GF-D8 (cell line): ENCODE measurements at places on chromosomes 2 and 18.

DNA sequence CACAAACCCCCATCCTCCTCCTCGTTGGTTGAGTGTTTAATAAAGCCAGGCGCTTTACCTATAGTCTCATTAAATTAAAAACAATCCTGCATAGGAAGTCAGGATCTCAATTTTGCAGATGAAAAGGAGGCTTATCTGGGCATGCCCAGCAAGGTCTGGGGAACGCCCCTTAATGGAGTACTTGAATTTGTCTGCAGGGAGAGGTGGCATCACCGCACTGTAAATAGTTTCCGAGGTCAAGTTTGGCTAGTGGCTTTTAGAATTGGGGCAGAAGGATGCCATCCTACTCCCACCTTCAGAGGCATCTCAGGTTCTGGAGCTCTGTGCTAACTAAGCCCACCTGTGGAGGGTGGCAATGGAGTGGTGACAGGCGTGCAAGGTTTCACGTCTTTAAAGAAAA is 149.2 kb downstream of the TGIF1 start:
- no peak for DNase-seq

DNA sequence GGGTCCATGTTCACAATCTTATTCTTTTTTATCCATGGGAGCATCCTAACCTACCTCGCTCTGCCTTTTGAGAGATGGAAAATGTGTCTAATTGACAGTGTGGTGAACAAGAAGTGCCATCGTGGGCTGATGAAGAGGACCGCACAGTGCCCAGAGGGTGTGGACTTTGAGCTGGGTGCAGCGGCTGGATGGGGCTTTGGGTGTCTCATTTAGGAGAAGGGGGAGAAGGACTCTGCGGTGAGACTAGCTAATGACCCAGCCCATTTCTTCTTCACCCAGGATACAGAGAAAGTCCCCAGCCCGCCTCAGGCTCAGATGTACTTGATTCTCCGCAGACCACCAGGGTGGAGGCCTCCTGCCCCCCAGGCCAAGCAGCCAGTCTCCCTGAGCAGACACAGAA is 33.7 kb upstream of the SNTG2 start:
- DNase-seq, result no peak

DNA sequence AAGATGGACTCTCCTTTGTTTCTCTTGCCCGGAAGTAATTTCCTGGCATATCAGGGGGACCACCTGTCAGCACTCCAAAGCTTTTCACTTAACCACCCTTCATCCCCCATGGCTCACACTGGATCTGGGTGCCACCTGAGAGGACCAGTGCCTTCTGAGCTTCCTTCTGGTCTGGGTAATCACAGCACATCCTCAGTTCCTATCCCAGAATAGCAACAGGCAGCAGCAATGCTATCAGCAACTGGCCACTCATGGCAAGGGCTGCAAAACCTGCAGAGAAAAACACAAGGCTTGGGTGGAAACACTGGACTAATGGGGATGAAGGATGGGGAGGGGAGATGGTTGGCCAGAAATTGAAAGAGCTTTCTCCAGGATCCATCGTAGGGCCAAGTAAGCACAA is 59.9 kb upstream of the STPG4 start:
- no peak for DNase-seq

DNA sequence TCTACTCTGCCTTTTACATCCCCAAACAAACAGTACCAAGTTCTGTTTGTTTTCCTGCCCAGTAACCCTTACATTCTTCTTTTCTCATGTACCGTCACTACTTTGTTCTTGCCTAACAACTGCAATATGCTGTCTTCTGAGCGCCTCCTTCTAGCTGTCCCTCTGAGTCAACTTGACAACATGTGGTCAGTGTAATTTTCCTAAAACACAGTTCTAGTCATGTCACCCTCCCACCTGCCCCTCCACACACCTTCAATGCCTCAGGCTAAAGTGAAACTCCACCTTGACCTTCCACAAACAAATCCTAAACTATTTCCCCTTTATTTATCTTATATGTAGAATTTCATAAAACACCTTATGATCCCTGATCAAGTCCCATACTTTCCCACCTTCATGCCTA is 124.6 kb upstream of the CD302 start:
- DNase-seq, result no peak

- DNase-seq, result no peak
Observed at GRCh38 chr18:53531187-53531586, 693.3 kb downstream of the MBD2 start.

- DNase-seq, result no peak
Observed at GRCh38 chr2:23824777-23825212, 102.1 kb downstream of the ATAD2B start.

DNA sequence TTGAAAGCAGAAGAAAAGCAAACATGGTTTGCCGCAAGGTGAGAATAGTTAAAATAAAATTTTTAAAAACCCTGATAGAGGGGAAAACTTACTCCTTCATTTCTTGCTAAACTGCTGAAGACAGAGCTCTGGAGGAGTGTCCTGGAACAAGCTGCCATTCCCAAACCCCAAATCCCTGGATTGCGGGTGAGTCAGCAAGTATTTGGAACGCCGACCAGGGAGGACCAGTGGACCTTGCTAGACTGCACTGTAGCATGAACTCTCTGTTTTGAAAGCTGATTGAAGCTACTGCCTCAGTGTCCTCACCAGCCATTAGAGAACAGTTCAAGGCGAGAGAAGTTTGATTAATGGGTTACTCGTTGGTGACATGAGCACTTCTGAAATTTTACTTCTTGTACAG is 99.4 kb upstream of the RASGRP3 start:
- DNase-seq, result no peak

- DNase-seq, result no peak
Observed at GRCh38 chr2:121245913-121246312, 39.1 kb downstream of the TFCP2L1 start.

- no peak for DNase-seq
Observed at GRCh38 chr2:202736826-202737225, 102.1 kb downstream of the FAM117B start.

- no peak for DNase-seq
Observed at GRCh38 chr2:45259547-45260160, 250.4 kb upstream of the SIX2 start.

DNA sequence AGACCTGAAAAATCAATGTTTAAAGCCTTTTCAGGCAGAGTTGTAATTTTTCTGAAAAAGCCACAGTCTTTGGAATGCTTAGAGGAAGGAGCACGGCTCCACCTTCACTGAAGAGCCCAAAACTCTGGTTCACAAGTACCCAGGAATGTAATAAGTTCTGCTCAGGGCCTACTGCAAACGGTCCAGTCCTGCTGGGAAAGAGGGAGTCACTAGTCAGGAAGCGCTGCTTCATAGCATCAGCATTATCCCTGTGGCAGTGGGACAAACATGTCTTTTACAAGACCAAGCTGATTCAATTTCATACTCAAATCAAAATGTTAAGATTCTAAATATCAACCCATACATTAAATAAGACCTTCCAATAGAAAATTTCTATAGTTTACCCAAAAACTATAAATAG is 152.9 kb upstream of the PGAP1 start:
- no peak for DNase-seq

GRCh38 chr18:40867459-40867858 is 1087.6 kb upstream of the PIK3C3 start:
- no peak for DNase-seq

DNA sequence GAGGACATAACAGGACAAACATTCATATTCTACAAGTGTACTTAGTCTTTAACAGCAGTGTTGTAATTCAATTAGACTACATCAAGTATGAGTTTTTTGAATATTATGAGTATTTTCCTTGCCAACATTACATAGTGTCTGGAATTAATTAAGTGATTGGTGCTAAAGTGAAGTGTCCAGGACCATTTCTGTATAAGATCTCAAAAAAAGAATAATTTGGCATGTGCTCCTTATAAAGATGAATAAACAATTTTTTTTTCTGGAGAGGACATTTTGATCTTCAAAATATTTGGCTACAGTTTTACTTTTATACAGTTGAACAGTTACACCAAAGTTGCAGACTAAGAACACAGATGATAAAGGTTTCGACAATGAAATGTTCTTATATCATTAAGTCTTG is 15.1 kb upstream of the EPB41L3 start:
- DNase-seq, result no peak
